ENCODE measurements at places on chromosomes 16 and 17.
A peak's percentile ranks its signal among the peaks of the same experiment; 100 is the strongest.

DNA sequence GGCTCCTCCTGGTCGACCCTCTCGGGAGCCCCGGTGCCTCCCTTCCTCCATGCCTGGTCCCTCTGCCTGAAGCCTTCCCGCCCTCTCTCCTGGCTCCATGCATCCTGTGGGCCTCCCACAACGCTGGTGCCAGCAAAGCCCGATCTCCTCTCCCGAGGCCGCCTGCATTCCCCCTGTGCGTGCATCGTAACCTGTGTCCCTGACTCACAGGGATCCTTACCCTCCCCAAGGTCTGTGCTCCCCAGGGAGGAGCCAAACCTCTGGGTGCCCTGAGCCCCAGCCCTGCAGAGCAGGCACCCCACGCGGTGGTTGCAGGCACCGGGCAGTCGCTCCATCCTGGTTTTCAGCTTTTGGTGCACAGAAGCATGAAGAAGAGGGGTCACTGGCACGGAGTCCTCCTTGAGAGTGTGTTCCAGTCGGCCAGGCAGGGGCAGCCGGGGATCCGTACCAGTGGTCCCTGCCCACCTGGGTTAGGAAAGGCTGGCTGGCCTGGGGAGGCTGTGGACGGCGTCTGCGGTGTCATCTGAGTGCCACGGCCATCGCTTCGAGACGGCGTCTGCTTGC, 1.8 kb upstream of the ENPP7 start:
- DNase-seq = no peak

- DNase-seq = peak; percentile 56
Measured at GRCh38 chr17:78812855-78813254, 27.8 kb downstream of the USP36 start.

DNA sequence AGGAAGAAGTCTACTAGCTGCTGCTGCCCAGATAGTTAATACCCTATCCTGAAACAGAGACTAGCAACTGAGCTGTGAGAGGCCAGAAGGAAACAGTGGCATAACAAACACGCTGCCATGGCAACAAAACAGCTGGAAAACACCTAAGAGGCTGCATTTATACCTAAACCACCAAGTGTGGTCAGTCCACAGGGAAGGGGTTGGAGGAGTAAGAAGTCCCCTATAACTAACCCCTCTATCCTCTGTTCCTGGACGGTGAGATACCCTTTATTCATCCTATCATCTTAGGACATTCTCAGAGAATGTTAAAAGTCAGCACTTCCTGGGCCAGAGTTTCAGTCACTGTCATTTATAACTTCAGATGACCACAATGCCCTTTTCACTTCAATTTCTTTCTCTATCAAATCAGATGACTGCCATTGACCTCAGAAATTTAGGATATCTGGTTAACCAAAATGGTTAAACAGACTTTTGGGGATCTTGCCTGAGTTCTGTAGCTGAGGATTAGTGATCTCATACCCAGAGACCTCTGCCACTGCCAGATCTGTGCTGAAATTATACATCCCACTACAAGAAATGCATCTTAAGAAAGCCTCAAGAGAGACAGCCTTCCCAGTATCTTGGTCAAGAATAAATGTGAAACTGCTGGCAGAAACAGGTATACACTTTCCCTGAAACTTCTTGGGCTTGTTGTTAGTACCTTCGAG, 36.2 kb downstream of the STH start:
- DNase-seq = no peak

GRCh38 chr16:60151987-60152386, 1417.9 kb upstream of the GOT2 start:
- DNase-seq = no peak

DNA sequence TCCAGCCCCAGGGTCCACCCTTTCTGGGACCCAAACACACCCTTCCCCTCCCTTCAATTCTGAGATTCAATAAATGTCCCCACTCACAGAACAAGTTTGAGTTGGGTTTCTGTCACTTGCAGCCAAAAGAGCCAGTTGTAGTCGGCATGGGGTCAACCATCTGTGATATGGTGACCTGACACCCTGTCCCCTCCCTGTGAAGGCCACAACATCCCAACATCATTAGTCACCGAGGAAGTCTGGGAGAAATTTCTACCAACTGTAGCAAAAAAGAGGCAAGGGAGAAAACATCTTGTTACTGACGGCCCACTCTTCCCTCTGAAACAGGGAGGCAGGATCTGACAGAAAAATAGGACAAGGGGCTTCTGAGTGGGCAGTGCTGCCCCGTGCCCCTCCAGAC, 638 bp upstream of the LYZL6 start:
- no peak for DNase-seq

DNA sequence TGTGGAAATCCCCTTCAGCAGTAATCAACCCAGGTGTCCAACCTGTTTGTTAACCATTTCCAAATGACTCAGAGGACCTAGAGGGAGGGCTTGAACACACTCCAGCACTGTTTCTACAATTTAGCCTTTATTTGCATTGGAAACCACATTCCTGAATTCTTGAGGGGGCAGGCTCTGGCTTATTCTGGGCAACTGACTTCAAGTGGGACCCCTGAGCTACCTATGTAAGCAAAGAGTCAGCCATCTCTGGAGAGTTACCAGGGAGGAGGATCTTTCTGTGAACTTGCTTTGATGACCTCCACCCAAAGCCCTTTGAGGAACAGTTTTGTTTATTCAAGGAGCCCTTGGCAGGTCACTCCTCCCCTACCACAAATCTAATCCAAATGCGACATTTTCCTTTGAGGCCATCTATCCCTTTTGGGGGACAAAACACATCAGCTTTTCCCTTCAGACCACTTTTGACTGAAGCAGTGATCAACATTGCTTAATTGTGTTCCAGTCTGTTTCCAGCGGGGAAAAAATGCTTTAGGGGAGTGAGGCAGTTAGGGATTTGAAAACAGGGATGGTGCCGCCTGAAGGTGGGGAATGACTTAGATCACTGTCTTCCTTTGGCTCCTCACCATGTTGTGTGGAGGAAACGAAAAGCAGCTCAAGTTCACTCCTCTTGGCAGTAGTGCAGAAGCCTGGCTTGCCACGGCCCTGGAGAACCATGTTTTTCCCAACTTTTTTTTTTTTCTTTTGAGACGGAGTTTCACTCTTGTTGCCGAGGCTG, 46.2 kb downstream of the TUBD1 start:
- peak; percentile 55 for DNase-seq

DNA sequence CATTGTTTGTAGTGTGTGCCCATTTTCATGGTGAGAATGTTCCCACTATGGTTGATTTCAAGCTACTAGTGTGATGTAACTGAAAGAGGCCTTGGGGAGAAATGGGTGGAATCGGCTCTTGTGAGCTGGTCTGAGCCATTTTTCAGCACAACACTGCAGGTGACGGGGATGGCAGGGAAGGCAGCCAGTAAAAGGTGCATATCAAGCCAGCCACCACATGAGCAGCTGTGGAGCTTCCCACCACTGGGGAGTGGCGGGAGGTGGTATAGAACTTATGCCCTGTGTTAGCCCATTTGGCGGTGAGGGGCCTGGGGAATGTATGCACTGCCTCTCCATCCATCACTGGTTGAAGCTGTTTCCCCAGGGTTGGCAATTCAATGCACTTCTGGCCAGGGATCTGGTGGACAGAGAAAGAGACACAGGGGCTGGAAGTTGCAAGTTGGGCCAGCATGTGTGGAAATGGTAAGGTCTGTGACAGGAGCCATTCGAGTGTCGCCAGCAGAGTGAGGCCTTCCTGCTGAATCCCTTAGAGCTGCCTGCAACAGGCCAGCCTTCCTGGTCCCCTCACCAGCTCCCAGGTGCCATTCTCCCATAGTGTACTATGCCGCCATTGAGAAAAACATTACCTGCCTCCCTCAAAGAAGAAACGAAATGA, 31.7 kb upstream of the BRD7 start:
- DNase-seq = no peak

- DNase-seq = no peak
Measured at GRCh38 chr16:47858333-47858982, 297.3 kb downstream of the ABCC12 start.

- DNase-seq = peak; percentile 71
Measured at GRCh38 chr17:30323895-30324319, 9.9 kb downstream of the TMIGD1 start.

All from CD4-positive, alpha-beta memory T cell (primary cell).